ENCODE measurements at places on chromosomes 2 and 18.

DNA sequence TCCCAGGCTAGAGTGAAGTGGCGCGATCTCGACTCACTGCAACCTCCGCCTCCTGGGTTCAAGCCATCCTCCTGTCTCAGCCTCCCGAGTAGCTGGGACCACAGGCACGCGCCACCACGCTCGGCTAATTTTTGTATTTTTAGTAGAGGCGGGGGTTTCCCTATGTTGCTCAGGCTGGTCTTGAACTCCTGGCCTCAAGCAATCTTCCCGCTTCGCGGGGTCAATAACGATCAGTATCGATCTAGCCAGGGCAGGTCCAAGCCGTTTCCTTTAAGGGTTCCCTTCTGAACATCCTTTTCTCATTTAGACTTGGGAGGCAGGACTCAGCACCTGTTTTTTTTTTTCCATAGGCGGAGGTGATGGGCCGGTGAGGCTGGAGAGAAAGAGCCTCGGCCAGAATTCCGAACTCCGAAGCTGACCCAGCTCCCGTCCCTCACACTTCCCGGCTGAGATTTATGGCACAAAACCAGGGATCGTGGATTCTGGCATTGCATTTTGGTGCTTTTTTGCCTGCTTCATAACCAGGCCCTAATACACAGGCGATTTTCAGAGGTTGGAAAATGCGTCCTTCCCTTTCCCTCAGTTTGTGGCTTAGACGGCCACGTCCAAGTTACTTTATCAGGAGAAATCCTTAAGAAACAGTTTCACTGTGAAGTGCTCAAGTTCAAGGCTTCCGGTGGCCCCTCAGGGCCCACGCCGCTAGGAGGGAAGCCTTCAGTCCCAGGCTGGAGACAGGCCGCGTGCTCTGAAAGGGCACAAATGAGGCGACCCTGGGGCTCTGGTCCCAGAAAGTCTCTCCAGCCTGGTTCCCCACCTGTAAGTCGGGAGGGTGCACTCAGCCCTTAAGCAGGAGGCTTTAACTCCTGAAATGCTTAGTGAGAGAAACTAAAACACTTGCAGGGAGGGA lies 998 bp upstream of the SLC66A3 start:
- no peak for DNase-seq

DNA sequence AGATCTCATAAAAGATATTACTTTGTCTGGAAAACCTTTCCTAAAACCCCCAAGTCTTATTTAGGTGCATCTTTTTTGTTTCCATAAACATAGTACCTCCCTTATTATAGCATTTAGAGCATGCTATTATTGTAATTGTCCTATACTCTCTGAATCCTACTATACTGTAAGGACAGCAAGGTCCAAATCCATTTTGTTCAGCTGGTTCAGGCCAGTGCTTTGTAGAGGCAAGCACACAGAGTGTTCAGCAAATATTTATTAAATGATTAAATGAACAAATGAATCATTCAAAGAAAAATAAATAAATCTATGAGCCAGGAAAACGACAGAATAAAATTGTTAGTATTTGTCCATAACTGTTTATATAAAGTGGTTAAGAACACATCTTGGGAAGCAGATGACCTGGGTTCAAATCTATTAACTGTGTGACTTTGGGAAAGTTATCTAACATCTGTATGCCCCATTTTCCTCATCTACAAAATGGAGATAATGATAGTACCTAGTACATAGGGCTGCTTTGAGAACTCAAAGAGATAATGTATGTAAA lies 86.0 kb downstream of the COL3A1 start:
- no peak for DNase-seq

- DNase-seq, result no peak
Observed at GRCh38 chr2:197339016-197339415, 28.4 kb upstream of the ANKRD44 start.

GRCh38 chr2:85659324-85659981 lies 8.5 kb downstream of the SFTPB start:
- DNase-seq, result no peak

- DNase-seq, result no peak
Observed at GRCh38 chr2:12081481-12082210, 335.2 kb downstream of the LPIN1 start.

DNA sequence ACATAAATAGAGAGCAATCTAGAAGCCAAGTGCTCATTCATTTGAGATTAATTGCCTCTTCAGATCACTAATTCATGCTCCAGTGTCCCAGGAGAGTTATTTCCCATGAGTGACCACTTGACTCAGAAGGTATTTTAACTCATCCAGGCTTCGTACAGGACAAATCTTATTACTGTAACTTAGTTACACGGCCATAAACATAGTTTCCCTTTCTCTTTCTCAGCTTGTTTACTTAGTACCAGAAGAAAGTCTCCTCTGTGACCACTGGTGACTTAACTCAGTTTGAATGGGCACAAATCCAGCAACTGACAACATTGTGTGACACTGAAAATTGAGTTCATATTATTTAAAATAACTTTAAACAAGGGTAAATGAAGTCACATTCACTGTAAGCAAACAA lies 25.3 kb downstream of the MMADHC start:
- DNase-seq, result no peak

- no peak for DNase-seq
Observed at GRCh38 chr2:198054299-198054698, 249.9 kb downstream of the PLCL1 start.

GRCh38 chr2:142602418-142602989 lies 275.0 kb upstream of the KYNU start:
- DNase-seq, result no peak

- no peak for DNase-seq
Observed at GRCh38 chr18:50982802-50983179, 15.0 kb downstream of the ELAC1 start.

- no peak for DNase-seq
Observed at GRCh38 chr2:95379371-95379831, 23.1 kb upstream of the FAHD2A start.

- no peak for DNase-seq
Observed at GRCh38 chr2:132374961-132375360, 41.6 kb upstream of the GPR39 start.

- DNase-seq, result no peak
Observed at GRCh38 chr2:129458436-129458835, 521.0 kb upstream of the RAB6C start.

- DNase-seq, result no peak
Observed at GRCh38 chr2:13686262-13686661, 946.3 kb upstream of the LRATD1 start.

DNA sequence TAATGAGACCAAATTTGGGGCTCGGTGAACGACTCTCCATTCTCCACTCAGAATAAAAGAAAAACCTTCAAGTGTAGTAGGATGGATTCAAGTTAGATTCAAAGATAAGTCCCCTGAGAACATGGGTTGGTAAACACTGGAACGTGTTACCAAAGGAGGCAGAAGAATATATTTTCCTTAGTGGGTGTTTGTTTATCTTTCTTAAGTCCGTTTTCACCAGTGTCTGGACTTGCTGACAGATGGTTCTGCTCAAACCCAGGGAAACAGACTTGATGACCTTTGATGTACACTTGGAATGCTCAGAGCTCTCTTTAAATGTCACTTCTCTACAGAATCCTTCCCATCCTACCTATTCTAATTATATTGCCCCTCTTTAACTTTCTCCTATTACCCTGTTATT lies 310.3 kb upstream of the ZNF521 start:
- DNase-seq, result no peak

DNA sequence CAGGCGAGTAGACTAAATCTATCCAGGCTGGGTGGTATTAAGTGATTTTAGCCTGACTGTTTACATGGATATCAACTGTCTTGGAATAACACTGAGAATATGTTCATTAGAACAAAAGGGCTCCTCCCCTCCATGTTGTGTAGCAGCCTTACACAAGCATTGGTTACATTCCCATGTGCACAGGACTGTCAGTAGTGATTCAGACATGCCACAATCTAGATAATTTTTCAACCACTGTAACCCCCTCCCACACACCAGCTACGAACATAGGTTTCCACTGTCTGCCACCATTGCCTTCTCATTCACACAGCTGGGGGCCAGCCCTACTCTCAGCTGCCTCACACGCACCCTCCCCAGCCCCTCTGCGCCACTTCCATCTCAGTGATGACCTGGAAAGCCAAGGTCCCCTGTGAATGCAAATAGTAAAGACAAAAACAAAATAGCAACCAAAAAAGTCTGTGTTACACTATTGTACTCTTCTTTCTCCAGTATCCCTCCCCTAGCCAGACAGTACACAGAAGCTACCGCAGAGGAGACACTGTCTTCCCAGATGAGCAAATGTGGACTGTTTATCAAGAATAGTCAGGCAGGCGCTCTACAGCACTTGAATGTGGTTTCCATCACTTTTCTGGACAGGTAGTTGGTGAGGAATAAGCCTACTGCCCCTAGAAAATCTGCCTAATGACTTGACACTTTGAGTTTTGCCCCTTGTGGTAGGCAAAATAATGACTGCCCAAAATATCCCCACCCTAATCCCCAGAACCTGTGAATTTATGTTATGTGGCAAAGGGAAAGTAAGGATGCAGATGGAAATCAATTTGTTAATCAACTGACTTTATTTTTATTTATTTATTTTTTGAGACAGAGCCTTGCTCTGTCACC lies 27.9 kb upstream of the TYMS start:
- DNase-seq, result no peak

GRCh38 chr18:79394534-79395307 lies 1.0 kb upstream of the NFATC1 start:
- DNase-seq, result peak; percentile 43

- DNase-seq, result no peak
Observed at GRCh38 chr2:42895134-42895790, 102.9 kb upstream of the HAAO start.

GRCh38 chr2:9260464-9260918 lies 53.9 kb downstream of the ASAP2 start:
- no peak for DNase-seq

- no peak for DNase-seq
Observed at GRCh38 chr2:19355416-19355821, 3.0 kb downstream of the OSR1 start.

DNA sequence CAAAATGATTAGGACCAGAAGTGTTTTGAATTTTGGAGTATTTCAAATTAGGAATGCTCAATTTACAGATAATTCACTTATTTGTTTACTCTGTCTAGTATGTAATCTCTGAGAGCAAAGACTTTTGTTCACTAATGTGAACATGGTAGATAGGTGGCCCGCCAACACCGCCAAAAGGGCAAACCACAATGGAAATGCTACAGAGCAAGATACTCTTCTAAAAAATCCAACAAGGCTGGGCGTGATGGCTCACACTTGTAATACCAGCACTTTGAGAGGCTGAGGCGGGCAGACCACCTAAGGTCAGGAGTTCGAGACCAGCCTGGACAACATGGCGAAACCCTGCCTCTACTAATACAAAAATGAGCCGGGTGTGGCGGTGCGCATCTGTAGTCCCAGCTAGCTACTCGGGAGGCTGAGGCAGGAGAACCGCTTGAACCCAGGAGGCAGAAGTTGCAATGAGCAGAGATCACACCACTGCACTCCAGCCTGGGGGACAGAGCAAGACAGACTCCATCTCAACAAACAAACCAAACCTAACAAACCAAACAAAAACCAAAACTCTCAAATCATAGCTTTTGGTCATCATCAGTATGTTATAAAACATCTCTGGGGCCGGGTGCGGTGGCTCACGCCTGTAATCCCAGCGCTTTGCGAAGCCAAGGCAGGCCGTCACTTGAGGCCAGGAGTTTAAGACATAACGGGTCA lies 2.4 kb downstream of the CCT4 start:
- DNase-seq, result no peak

DNA sequence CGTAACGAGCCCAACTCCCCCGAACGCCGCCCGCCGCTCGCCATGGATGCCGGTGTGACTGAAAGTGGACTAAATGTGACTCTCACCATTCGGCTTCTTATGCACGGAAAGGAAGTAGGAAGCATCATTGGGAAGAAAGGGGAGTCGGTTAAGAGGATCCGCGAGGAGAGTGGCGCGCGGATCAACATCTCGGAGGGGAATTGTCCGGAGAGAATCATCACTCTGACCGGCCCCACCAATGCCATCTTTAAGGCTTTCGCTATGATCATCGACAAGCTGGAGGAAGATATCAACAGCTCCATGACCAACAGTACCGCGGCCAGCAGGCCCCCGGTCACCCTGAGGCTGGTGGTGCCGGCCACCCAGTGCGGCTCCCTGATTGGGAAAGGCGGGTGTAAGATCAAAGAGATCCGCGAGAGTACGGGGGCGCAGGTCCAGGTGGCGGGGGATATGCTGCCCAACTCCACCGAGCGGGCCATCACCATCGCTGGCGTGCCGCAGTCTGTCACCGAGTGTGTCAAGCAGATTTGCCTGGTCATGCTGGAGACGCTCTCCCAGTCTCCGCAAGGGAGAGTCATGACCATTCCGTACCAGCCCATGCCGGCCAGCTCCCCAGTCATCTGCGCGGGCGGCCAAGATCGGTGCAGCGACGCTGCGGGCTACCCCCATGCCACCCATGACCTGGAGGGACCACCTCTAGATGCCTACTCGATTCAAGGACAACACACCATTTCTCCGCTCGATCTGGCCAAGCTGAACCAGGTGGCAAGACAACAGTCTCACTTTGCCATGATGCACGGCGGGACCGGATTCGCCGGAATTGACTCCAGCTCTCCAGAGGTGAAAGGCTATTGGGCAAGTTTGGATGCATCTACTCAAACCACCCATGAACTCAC lies 673 bp downstream of the PCBP1 start:
- no peak for DNase-seq

DNA sequence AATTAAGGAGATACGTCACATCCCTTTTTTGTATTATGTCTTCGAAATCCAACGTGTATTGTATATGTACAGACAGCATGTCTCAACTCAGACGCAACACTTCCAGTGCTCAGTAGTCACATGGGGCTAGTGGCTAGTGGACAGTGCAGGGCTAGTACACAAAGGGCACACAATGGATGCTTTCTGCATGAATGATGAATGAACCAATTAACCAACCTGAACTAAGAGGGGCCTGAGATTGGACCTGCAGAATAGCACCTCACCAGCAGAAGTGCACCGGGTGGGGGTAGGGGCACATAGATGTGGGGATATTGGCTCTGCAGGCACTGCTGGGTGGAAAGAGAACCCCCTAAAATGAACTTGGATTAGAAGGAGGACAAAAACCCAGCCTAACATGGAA lies 20.7 kb downstream of the ST8SIA5 start:
- DNase-seq, result no peak

DNA sequence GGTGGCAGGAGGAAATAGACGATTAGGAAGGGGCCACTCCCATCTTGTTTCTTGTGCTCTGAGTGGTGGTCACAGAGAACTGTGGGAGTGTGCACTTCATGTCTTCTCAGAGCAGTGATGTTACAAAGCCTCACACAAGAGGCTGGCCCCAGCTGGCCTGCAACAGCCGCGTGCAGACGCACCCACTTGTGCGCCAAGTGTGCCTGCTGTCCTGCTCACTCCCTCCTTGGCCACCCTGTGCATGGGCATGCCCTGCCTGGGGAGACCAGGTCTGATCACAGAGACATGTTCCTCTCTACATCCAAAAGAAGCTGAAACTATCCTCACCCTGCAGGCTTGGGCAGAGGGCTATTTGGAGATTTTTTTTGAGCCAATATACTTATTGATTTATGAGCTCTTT lies 108.4 kb downstream of the MRO start:
- no peak for DNase-seq

DNA sequence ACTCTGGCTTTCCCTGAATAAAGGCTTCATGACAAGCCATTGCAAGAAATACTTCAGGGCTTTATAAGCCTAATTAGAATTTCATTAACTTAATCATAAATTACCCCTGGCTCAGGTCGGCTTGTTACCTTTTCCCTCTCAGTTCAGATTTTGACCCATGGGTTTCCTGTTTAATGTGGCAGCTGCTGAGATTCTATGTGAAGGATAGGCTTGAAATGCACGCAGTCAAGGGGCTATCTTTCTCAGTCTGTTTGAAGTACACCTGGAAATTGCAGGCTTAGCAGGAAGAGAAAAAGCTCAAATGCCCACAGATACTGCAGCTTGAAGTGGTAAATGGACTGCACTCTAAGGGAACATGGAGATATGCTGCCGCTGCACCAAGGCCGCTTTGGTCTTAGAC lies 49.4 kb downstream of the CAVIN2 start:
- no peak for DNase-seq

All from activated gamma-delta T cell (primary cell).